Smooth muscle cell of the pulmonary artery (primary cell): ENCODE measurements at places on chromosomes 2 and 18. TPM values are rescaled to one million over a fixed set of nuclear protein-coding genes. Genes with fewer than 3 reads are reported as not detected.

Gene RAB17
- 0.78 and 0.83 TPM in 2 replicates for total RNA-seq

Gene DSG2
- total RNA-seq, result 3.8 and 5.2 TPM in 2 replicates

Gene SUMO1
- total RNA-seq, result 52.6 and 89.5 TPM in 2 replicates

Gene SYT4
- not detected in 2 replicates for total RNA-seq

Gene VWC2L
- not detected in 2 replicates for total RNA-seq

Gene NTSR2
- total RNA-seq, result not detected in 2 replicates

Gene SATB2
- total RNA-seq, result 9.8 and 11.7 TPM in 2 replicates

Gene CHRNG
- not detected in 2 replicates for total RNA-seq
